ENCODE measurements at places on chromosomes 1 and 21. TPM values are rescaled to one million over a fixed set of nuclear protein-coding genes. Genes with fewer than 3 reads are reported as not detected.

PIK3C2B gene
- total RNA-seq: 37.3 TPM

EPHA8 gene
- total RNA-seq: not detected

OR2AK2 gene
- not detected for total RNA-seq

SLC9C2 gene
- not detected for total RNA-seq

SLFNL1 gene
- total RNA-seq: 0.51 TPM

NOS1AP gene
- 0.70 TPM for total RNA-seq

TTC22 gene
- not detected for total RNA-seq

FMO4 gene
- 2.9 TPM for total RNA-seq

OR6N1 gene
- not detected for total RNA-seq

A3GALT2 gene
- not detected for total RNA-seq

EFNA1 gene
- total RNA-seq: 119 TPM

TAL1 gene
- 84.5 TPM for total RNA-seq

HMCN1 gene
- total RNA-seq: 8.3 TPM

MAP3K21 gene
- 1.4 TPM for total RNA-seq

CFAP141 gene
- not detected for total RNA-seq

All from dermis blood vessel endothelial cell (primary cell).